ENCODE measurements at places on chromosomes 3 and 15.
A peak's percentile ranks its signal among the peaks of the same experiment; 100 is the strongest.

GRCh38 chr3:51686512-51687215 is 15.6 kb downstream of the TEX264 start:
- DNase-seq: no peak

DNA sequence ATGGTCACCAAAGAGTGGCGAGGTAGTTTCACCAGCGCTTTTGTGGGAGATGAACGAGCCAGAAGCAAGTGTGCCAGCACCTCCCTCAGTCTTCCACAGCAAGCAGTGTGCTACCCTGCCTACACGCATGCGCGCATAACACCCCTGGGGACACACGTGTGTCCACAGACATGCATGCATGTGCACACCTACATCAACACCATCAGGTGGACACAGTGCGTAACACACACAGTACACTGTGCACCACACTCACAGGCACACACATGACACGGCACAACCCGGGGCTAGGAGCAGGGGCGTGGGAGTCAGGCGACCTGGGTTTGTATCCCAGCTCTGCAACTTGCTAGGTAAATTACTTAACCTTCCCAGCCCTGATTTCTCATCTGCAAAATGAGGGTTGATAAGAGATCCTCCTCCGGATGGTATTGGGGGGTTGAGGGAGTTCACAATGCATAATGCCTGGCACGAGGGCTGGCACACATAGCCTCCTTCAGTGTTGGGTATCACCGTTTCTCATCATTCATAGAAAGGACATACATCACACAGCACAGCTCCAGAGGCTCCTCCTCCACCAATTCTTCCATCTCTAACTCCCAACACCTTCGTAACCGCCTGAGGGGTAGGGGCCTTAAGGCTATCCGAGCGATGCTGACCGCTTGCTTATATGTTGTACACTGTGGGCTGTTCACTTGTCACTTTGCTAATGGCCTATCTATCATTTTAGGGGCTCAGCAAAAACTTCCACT is 174.9 kb downstream of the SMAD6 start:
- DNase-seq: no peak

DNA sequence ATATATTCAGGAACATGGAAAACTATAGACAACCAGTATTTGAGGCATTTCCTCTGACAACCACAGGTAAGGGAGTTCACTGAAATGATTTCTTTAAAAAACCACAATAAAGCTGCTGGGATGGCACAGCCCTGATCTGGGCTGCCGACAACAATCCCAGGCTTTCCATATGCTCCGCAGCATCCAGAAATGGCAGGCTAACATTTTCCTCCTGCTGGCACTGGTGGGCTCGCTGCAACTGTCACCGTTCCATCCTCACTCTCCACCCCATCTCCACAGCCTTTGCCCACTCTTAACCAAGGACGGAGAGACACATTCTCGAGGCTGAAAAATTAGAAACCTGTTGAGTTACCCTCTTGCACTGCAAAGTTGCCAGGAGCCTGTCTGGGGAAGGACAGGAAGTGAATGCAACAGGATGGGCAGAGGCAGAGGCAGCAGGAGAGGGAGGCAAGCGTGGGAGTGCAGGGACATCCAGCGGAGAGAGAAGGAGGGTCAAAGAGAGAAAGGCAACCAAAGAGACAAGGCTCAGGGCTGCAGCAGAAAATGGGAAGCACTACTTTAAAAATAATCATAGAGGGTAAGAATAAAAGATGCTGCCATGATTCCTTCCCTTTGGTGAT is 79.0 kb upstream of the ARRDC4 start:
- no peak for DNase-seq

DNA sequence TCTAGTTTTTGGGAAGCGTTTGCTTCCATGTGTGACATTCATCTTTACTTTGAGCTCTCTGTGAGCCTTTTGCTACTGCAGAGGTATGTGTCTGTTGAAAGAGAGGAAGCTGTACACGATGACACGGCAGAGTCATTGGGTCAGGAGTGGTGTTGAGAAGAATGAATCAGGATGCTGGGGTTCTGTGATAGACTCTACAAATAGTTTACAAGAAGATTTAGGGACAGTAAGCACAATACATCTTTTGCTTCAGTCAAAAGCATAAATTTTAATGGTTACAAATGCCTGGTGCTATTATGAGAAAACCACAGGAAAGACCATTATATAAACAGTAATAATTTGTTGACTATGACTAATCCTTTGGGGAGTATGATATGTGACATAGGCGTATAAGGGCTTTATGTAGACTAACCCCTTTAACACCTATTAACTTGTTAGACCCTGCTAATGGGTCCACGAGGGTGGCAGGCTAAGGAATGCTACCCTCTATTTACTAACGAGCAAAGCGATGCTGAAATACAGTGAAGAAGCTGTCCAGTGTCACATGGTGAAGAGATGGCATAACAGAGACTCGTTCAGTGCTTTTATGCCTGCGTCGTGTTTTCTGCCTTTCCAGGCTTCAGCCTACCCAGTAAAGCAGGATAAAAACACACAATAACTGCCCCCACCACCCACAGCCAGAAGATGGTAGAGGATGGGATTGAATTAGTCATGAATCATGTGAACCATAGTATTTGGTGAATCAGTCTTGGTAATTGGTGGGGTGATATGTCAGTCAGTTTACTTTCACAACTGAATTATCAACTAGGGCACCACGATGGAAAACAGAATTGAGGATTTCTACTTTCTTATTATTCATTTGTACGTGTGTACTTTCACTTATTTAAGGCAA is 118.8 kb downstream of the LPP start:
- peak; percentile 64 for DNase-seq

GRCh38 chr3:127005864-127006500 is 23.1 kb downstream of the PLXNA1 start:
- no peak for DNase-seq

DNA sequence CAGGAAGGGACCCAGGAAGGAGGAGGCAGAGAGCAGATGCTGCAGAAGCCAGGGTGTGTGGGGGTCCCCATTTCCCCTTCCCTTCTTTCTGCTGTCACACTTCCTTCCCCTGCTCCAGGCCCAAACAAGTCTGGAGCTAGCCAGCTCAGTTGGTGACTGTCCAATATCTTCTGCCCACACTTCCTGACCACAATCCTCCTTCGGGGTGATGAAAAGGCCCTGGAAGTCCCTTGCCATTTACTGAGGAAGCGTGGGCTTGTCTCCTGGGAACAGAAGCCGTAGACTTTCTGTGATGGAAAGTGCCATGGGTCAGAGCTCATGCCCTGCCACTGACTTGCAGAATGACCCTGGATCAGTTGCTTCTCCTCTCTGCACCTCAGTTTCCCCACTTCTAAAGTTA is 39.0 kb downstream of the ANAPC13 start:
- no peak for DNase-seq

DNA sequence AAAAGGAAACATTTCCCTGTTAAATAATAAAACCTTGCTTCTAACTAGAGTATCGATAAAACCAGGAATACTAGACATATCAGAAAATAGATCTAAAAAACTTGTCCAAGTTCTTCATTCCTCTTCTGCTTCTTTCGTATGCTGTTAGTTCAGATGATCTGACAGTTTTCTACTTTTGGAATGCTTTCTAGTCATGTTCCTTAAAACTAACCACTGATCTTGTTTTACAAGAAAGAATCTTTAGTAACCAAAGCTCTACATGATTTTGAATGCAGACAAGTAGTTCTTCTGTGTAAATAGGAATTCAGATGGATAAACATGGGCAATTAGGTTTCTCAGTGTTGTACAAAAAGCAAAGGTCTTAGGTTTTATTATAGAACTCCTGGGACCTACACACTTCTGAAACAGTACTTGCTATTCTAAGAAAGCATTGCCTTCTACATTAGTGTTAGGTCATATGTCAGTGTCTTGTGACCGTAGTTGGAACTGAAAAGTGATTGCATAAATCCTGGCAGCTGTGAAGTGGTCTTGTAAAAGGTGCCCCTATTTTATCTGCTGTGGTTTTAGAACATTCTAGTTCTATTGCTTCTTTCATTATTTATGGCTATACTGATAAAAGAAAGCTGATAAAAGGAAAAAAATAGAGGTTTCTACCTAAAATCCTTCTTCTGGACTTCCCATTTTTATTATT is 40.7 kb downstream of the SNRK start:
- no peak for DNase-seq

GRCh38 chr3:159074756-159075701 is 273.2 kb downstream of the MFSD1 start:
- no peak for DNase-seq

DNA sequence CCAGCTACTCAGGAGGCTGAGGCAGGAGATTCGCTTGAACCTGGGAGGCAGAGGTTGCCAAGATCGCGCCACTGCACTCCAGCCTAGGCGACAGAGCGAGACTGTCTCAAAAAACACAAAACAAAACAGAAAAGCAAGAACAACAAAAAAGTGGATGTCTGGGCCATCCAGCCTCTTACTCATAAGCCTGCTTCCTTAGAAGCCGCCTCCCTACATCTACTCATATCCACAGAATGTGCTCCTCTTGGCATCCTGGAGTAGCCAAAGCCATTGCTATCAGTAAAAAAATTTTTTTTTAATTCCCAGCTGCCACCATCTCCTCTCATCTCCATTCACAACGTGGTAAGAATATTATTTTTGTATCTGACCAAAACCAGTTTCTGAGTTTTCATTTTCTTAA is 10.8 kb downstream of the ZSCAN2 start:
- DNase-seq: no peak

DNA sequence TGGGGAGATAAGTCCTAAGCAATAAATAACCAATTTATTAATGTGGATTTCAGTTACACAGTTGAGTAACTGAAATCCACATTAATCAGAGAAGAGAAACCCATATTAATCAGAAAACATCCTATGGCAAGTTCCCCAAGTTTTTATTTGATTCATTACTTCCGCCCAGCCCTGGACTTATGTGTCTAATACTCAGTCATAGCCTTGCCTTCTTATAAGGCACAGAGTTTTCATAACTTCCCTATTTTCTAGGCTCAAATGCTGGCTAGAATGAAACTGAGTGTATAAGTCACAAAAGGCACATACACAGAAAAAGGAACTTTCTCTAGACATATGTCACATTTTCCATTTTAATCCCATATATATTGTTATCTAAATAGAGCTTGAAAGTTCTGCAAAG is 28.8 kb downstream of the CD47 start:
- DNase-seq: no peak

DNA sequence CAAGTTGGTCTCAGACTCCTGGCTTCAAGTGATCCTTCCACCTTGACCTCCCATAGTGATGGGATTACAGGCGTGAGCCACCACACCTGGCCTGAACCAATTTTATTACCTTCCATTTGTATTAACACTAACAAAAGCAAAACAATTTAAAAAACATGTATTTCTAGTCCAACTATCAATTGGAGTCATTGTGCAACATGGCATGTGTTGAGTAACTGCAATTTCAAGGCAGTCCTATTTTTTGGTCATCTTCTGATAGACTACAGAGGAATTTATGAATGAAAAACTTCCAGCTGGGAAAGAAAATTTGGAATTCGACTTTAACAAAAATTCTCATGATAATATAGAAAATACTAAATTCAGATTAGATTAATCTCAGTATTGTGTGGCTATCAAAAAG is 16.8 kb downstream of the SPTSSB start:
- DNase-seq: no peak

- DNase-seq: no peak
These were observed 6.0 kb downstream of the AMIGO3 start for GRCh38 chr3:49713336-49714105.

DNA sequence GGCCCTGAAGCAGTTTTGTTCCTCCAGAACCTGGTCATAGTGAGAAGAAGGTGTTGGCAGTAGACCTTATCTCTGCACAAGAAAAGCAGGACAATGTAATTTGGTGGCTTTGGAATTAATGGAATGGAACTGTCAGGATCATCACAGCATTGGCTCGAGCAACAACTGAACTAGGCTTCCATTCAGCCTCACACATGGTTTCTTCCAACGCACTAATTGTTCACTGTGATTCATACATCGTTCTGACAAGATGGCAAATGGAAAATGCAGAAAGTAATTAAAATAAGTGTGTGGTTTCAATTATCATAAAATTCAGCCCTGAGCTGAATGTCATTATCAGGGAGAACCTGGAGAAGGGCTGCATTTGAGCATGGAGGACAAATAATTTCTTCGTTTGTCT is 80.6 kb downstream of the MFSD1 start:
- DNase-seq: no peak

- peak; percentile 39 for DNase-seq
These were observed 503.4 kb upstream of the NECTIN3 start for GRCh38 chr3:110568246-110568645.
